ENCODE measurements at places on chromosomes 7 and 10. TPM values are rescaled to one million over a fixed set of nuclear protein-coding genes. Genes with fewer than 3 reads are reported as not detected.

VSTM2A gene
- total RNA-seq: not detected

DNA sequence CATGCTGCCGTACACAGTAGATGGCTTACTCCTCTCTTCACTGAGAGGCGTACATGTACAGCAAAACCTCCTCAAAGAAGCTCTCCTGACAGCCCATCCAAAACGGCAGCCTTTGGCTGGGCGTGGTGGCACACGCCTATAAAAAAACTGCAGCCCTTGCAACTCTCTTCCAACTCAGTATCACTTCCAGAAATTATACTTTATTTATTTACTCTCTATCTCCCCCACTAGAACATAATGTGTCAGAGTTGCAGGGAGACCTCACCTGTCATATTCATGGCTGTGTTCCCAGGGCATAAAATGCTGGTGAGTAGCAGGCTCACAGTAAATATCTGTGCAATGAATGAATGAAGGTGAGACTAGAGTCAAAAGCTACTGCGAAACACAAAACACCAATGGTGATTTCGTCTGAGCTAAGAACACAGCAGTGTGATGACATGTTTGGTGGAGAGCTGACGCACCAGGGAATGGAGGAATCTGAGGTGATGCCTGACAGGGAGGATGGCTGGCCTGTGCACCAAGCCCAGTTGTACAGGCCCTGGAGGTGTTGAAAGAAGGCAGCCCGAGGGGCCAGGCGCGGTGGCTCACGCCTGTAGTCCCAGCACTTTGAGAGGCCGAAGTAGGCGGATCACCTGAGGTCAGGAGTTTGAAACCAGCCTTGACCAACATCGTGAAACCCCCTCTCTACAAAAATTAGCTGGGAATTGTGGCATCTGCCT, 55.3 kb downstream of the COBL start:
- peaks cover 22% of the 10 kb centered on the region for H3K4me1 ChIP-seq
- no peaks in the 10 kb centered on the region for H3K27me3 ChIP-seq
- no peak overlapping the region for H3K4me3 ChIP-seq
- no peaks in the 10 kb centered on the region for H3K36me3 ChIP-seq
- no peak for DNase-seq

DNA sequence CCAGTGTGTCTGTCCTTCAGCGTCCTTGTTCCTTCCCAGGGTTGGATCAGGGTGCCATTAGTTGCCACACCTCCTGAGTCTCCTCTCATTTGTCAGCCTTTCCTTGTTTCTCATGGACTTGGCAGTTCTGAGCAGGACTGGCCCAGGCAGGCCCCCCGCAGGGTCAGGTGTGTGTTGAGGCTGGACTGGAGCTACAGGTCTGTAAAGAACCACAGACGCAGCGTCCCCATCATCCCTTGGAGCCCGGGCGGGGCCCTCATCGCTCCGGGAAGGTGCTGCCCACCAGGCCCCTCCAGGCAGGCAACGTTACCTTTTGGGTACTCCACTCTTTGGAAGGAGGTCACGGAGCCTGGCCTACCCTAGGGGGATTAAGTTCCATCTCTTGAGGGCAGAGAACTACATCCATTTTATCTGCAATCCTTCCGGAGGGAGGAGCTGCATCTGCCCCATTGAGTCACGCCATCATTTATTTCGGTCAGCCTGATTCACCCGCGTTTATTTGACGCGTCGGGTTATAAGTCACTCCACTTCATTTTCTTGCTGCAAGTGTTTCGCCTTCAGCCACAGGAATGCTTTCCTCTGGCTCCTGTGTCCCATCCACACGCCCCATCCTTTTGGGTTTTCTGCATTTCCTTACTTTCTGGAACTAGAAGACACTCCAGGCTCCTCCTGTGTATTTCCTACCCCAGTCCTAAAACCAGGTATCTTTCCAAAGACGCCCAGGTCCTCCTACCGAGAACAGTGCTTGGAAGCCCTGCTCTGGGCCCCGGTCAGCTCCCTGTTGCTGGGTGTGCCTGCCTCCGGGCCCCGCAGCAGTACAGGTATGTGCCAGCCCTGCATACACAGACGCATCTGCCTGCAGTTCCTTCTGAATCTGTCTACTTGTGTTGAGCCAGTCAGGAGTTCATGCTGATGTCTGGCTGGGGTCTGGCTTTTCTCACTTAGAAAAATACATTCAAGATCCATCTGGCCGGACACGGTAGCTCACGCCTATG, 141.9 kb downstream of the MAD1L1 start:
- H3K36me3 ChIP-seq: no peaks in the 10 kb centered on the region
- no peaks in the 10 kb centered on the region for H3K4me1 ChIP-seq
- no peak overlapping the region for H3K27ac ChIP-seq
- H3K27me3 ChIP-seq: no peaks in the 10 kb centered on the region
- DNase-seq: peak; percentile 59

DNA sequence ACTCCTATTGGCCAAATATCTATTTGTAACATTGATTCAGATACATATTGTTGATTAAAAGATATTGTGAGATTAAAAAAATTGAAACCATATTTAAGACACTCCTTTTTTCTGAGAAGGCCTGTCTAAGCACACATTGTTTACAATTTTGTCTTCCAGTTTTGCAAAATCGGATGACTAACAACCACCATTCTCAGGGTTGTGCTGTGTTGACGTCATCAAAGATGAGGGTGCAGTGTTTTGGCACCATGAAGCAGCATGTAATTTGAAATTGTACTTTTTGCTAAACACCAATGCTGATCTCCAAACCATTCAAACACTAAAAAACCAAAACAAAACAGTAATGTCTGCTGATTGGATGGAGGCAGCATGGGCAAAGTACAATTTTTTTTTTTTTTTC, 7.4 kb downstream of the CREB5 start:
- no peak overlapping the region for H3K27ac ChIP-seq
- H3K36me3 ChIP-seq: no peaks in the 10 kb centered on the region
- no peaks in the 10 kb centered on the region for H3K4me1 ChIP-seq
- no peaks in the 10 kb centered on the region for H3K27me3 ChIP-seq
- no peak for DNase-seq

AGBL3 gene
- total RNA-seq: 5.2 TPM

TAS2R5 gene
- 1.7 TPM for total RNA-seq

KIAA1549 gene
- total RNA-seq: 6.7 TPM

GRCh38 chr10:62769574-62770242, 34.8 kb upstream of the ADO start:
- H3K27me3 ChIP-seq: no peaks in the 10 kb centered on the region
- DNase-seq: no peak
- no peak overlapping the region for H3K27ac ChIP-seq
- H3K4me1 ChIP-seq: no peaks in the 10 kb centered on the region
- H3K4me3 ChIP-seq: no peak overlapping the region
- H3K36me3 ChIP-seq: no peaks in the 10 kb centered on the region

DNA sequence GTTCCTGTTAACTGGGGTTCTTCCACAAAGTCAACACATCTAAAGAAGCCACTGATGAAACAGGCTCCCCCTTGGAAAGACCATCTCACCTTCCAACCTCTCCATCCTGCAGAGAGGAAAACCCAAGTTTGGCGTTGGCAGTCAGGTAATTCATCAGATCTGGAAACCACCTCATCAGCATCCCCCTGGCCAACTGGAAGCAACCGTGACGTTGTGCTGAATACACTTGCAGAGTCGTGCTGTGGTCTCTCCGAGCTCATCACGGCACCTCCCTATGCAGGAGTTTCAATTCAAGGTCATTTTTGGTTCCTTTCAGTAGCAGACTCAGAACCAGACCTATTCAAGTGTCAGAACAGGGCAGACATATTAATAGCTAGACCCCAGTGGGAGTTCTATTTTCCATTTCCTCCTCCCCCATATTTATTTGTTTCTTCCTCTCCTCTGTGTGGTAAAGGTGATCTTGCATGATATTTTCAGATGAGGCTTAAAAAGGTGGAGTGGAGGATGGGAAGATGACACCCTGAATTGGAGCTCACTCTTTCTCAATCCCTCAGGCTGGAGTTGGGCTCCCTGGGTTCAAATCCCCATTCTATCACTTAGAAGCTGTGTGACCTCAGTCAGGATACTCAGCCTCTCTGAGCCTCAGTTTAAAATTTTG, 149.1 kb upstream of the ADO start:
- H3K27ac ChIP-seq: no peak overlapping the region
- H3K4me1 ChIP-seq: no peaks in the 10 kb centered on the region
- no peak for DNase-seq
- H3K27me3 ChIP-seq: no peaks in the 10 kb centered on the region
- no peak overlapping the region for H3K4me3 ChIP-seq

DNA sequence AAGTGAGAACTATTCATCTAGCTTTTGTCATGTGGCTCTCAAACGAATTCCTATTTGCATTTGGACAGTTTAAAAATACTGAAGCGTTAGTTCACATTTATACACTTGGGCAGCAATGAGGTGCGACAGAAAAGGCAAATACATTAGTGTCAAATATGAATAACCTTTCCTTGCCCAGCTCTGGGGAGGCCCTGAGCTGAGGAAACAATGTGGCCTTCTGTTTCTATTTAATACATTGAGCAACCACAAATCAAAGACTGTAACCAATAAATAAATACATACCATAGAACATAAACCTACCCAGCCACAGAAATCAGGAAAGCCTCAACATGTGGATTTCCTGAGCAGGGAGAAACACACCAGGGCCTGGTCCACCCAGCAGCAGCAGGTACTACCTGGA, 585.2 kb downstream of the PARD3 start:
- H3K36me3 ChIP-seq: no peaks in the 10 kb centered on the region
- H3K4me3 ChIP-seq: no peak overlapping the region
- H3K4me1 ChIP-seq: no peaks in the 10 kb centered on the region
- DNase-seq: no peak
- no peaks in the 10 kb centered on the region for H3K27me3 ChIP-seq

- peaks cover 76% of the 10 kb centered on the region for H3K36me3 ChIP-seq
- H3K4me1 ChIP-seq: peaks cover 19% of the 10 kb centered on the region
- no peak for DNase-seq
Observed at GRCh38 chr10:101986624-101986971, 69.4 kb downstream of the ARMH3 start.

LIPM gene
- total RNA-seq: not detected

EBLN1 gene
- total RNA-seq: not detected

- no peaks in the 10 kb centered on the region for H3K4me1 ChIP-seq
- H3K27me3 ChIP-seq: no peaks in the 10 kb centered on the region
- DNase-seq: no peak
- no peaks in the 10 kb centered on the region for H3K36me3 ChIP-seq
- no peak overlapping the region for H3K4me3 ChIP-seq
Observed at GRCh38 chr7:109545686-109546085, 976.0 kb downstream of the DNAJB9 start.

ARPC1A gene
- 118 TPM for total RNA-seq

DNA sequence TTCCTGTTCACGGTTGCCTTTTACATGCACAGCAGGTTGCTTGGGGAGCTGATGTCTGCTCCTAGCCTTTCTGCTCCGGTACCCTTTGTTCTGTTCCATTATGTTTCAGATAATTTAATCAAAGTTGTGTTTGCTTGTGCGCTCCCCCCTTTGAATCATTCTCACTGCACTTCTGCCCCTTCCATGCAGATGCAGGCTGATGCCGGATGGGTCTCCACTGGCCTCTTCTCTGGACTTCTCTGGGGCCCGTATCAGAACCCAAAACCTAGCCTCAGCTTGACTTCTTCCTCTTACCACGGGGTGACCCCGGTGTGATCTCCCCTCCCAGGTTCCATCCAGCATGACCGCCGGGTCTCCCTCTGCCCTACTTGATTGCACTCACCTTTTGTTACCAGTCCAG, 272.0 kb downstream of the DPP6 start:
- no peak for DNase-seq
- no peak overlapping the region for H3K27ac ChIP-seq
- no peak overlapping the region for H3K4me3 ChIP-seq
- H3K4me1 ChIP-seq: no peaks in the 10 kb centered on the region

- no peak for DNase-seq
- H3K4me1 ChIP-seq: peaks cover 6% of the 10 kb centered on the region
- H3K27me3 ChIP-seq: no peaks in the 10 kb centered on the region
- no peaks in the 10 kb centered on the region for H3K36me3 ChIP-seq
Observed at GRCh38 chr7:112414855-112415490, 35.3 kb upstream of the IFRD1 start.

DNA sequence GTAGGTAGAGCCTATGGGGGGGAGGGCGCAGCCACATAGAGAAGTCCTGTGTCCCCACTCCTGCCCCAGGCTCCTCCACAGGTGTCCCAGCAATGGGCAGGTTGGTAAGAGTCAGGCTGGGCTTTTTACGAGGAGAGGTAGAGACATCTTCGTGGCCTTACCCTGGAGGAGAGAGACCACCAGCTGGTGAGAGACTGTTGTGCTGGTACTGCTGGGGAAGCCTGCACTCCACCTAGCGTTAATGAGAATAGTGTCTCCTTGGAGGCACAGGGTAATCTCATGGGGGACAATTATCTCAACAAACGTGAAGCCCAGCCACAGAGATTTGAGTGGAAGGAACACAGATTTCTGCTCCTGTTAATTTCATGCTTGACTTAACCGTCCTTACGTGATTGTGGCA, 29.5 kb upstream of the RASGEF1A start:
- peaks cover 6% of the 10 kb centered on the region for H3K4me1 ChIP-seq
- DNase-seq: no peak
- no peak overlapping the region for H3K27ac ChIP-seq
- H3K36me3 ChIP-seq: no peaks in the 10 kb centered on the region
- no peaks in the 10 kb centered on the region for H3K27me3 ChIP-seq

SCART1 gene
- 13.9 TPM for total RNA-seq

FOXI2 gene
- not detected for total RNA-seq

GFRA1 gene
- 1.4 TPM for total RNA-seq

DNA sequence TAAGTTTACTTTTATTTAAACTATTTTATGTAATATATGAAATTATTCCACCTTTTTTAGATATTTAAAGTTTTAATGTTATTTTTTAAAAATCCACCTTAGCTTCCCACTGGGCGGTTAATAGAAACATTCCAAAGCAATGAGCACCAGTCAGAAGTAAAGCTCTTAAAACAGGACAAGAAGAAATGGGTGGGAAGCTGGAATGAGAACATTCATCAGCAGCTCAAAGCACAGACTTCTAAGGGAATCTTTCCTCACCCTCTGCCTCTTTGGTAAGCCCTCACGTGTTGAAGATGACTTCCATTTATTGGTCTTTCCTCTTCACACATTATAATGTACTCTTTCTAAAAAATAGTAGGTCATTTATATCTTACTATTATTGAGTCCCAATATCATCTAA, 3.1 kb downstream of the AGMO start:
- no peak overlapping the region for H3K27ac ChIP-seq
- no peak overlapping the region for H3K4me3 ChIP-seq
- no peaks in the 10 kb centered on the region for H3K27me3 ChIP-seq
- no peaks in the 10 kb centered on the region for H3K4me1 ChIP-seq
- DNase-seq: no peak
- H3K36me3 ChIP-seq: no peaks in the 10 kb centered on the region
